ENCODE measurements at places on chromosomes 13 and 19.

- no peak for DNase-seq
Measured at GRCh38 chr19:28044477-28044876, 1168.5 kb downstream of the UQCRFS1 start.

- no peak for DNase-seq
Measured at GRCh38 chr13:98731038-98731437, 21.4 kb downstream of the SLC15A1 start.

DNA sequence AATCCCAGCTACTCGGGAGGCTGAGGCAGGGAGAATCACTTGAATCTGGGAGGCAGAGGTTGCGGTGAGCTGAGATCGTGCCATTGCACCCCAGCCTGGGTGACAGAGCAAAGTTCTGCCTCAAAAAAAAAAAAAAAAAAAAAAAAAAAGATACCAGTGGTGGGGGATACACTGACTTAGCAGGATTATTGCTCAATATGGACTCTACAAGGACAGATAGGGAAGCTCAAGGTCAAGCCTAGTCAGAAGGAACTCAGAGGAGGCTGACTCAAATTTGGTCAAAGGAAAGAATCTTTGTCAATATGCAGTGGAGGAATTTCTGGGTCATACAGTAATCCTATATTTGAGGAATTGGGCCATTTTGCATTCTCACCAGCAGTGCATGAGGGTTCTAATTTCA lies 6.7 kb upstream of the DIAPH3 start:
- no peak for DNase-seq

- DNase-seq, result no peak
Measured at GRCh38 chr13:35768551-35768950, 292.1 kb upstream of the MAB21L1 start.

DNA sequence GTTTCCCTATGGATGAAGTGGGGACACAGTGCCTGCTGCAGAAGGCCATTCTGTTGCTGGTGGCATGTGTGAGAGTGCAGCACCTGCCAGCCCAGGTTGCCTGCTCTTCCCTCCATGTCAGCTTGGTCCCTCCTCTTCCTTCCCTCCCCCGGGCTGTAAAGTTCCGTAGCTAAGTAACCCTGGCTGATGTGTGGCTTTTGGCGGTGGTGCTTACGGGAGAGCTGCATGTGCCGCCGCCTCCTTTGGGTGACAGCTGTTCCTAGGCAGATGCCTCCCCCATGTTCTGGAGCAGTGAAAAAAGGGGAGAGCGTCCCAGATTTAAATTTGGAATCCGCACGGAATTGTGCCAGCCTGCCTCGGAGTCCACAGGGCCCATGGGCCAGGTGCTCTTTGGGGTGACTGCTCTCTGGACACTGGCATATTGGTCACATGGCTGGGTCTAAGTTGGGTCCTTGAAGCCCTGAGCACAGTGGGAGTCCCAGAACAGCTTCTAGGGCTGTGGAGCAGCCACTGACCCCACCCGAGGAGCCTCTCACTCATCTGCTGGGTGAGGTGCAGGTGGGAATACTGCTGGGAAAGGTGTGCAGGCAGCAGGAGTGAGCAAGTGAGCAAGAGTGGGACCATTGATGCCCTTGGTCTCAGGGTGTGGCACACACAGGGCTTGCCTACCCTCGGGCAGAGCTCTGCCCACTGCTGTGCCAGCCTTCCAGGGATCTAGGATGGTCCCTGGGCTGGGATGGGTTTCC lies 33.1 kb upstream of the ZNF536 start:
- no peak for DNase-seq

- DNase-seq, result no peak
Measured at GRCh38 chr19:30423481-30423880, 51.3 kb downstream of the ZNF536 start.

GRCh38 chr13:100244431-100244830 lies 155.5 kb downstream of the PCCA start:
- no peak for DNase-seq

- DNase-seq, result no peak
Measured at GRCh38 chr13:34019870-34020269, 201.9 kb downstream of the RFC3 start.

- no peak for DNase-seq
Measured at GRCh38 chr13:70424428-70424827, 316.2 kb upstream of the KLHL1 start.

- DNase-seq, result peak; percentile 76
Measured at GRCh38 chr19:7870571-7871436, 3.4 kb downstream of the PRR36 start.

DNA sequence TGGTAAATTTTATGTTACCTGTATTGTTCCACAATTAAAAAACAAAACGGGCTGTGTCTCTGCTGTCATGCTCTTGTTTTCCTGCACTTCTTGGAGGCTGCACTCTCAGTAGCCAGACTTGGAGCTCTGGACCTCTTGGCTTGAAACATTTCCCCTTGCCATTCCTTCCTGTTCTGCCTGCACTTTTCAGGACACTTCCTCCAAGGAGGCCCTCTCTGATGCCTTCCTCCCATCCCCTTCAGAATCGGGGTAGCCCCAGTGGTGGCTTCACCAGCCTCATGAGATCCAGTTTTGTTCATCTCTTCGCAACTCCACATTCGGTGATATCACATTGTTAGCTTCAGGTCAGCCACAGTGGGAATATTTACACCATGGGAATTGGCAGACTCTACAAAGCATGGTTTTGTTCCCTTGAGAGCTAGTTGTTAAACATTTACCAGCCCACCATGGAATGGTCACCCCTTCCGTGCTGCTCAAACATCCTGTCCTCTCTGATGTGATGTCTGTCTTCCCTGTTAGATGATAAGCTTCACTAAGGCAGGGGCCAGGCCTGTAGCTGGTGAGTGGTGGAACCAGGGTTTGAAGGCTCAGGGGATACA lies 40.2 kb upstream of the PEG3 start:
- no peak for DNase-seq

DNA sequence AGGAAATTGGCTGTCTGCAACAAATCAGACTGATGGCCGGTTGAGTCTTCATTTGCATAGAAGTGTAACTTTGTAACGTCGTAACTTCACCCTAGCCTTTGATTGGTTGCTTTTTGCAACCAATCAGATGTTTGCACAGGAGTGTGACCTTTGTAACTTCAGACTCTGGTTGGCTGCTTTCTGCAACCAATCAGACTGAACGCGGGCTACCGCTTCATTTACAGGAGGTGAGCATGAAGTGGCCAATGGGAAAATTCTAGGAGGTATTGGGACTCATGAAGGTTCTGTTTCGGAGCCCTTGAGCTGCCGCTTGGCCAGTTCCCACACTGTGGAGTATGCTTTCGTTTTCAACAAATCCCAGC lies 441 bp upstream of the ZNF559 start:
- DNase-seq, result no peak

DNA sequence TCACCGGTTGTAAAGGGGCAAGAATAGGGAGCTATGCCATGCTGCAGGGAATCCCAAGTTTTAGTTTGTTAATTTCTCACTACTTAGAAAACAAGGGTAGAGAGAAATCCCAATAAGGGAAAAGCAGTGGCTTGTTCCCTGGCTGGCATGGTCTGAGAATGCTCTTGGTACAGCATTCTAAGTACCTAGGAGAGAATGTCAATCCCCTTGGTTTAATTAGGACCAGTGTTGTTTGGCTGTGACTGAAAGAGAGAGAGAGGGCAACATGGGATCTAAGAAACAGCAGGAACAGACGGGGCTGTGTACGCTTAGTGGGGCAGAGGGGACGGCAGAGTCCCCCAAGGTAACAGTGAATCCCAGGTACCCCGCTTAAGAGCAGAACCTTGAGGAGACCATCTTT lies 228.8 kb downstream of the PCDH9 start:
- no peak for DNase-seq
